ENCODE measurements at places on chromosomes 1 and 21.
A peak's percentile ranks its signal among the peaks of the same experiment; 100 is the strongest.

GRCh38 chr1:33082575-33083108, 1.7 kb downstream of the AZIN2 start:
- DNase-seq = no peak

- no peak for DNase-seq
These were observed 4.2 kb downstream of the OLFML2B start for GRCh38 chr1:162019446-162019845.

DNA sequence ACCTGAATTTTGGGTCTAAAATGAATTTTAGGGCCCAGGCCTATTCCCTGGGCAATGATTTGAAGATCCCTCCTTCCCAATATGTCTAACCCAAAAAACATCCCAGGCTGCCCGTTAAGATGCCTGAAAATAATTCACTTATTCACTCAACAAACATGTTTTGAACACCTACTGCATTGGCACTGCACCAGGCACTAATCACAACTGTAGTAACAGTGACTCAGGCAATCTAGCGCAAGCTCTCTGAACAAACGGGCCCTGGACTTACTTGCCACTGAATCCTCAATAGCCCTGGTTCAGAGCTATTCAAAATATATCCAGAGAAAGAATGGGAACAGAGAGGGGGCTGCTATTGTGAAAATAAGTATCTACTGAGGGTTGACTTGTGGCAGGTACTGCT, 4.2 kb downstream of the CD244 start:
- no peak for DNase-seq

GRCh38 chr1:936348-937264, 12.9 kb downstream of the SAMD11 start:
- no peak for DNase-seq

DNA sequence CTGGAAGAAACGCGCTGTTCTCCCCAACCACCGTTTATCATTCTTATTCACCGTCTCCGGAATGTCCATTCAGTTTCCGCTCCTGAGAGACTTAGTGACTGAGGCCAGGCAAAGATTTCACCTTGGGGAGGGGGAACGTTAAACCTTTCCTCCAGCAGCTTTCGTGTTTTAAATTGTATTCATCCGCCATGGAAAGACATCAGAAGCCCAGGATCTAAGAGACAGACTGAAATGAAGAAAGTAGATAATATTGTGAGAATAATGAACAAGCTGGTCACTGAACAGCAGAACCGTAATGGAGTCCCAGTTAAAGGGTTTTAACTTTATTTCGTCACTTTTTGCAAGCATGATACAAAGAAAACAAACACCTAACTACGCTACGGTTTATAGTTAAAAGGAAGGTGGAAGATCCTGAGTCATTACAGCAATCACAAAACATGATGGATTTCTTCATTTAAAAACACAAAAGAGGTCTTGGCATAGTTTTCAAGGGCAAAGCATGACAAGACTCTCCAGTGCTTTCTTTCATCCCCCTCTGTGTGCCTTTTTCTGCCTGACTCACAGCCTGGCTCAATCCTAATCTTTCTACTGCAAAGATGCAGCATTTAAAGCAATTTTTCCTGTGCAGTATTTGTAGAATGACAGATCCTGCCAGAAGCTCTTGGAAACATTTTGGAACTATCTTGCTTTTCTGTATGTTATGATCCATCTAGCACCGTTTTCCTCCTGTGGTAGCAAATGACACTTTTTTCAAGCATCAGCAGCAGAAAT, 722 bp upstream of the SLC19A2 start:
- DNase-seq = no peak

- DNase-seq = no peak
These were observed 27.2 kb downstream of the TSEN15 start for GRCh38 chr1:184078564-184079249.

DNA sequence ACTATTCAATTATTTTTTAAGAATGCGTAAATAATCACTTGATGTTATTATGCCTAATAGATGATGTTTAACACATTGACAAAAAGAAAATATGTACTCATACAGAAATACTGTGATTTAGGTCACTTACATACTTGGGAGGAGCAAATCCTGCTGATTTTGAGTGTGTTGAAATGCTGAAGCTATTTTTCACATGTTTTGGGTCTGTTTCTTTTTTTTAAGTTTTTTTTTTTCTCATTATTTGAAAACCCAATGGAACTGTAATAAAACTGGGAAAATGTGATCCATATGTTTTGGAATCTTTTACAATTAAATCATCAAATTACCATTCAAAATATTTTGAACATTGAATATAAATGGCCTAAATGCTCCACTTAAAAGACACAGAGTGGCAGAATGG, 366.2 kb upstream of the ADAMTS5 start:
- no peak for DNase-seq

DNA sequence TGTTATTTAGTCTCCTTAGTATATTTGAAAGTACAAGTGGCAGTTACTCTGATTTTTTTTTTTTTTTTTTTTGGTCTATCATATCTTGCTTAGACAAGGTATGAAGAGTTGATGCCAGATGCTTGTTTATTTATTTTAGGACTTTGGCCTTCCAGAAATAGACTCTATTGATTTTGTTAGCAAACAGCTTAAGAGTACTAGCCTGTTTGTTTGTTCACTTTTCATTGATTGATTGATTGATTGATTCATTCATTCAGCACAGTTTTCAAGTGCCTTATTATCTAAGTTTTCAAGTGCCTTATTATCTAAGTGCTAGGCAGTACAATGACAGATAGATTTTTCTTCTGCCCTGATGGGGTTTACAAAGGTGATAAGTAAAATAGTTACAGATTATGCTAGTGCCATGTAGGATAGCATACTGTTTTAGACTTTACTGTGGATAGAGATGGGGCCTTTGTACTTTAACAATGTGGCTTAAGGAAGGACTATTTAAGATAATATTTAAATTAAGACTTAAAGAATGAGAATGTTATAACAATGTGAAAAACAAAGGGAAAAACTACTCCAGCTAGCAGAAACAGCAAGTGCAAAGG, 50.5 kb downstream of the MTF2 start:
- DNase-seq = no peak

- DNase-seq = peak; percentile 13
These were observed 26.2 kb upstream of the SCMH1 start for GRCh38 chr1:41268154-41268770.

GRCh38 chr1:92842082-92843045, 10.5 kb downstream of the RPL5 start:
- DNase-seq = no peak

- no peak for DNase-seq
These were observed 38.1 kb downstream of the TGFBR3 start for GRCh38 chr1:91847851-91848250.

DNA sequence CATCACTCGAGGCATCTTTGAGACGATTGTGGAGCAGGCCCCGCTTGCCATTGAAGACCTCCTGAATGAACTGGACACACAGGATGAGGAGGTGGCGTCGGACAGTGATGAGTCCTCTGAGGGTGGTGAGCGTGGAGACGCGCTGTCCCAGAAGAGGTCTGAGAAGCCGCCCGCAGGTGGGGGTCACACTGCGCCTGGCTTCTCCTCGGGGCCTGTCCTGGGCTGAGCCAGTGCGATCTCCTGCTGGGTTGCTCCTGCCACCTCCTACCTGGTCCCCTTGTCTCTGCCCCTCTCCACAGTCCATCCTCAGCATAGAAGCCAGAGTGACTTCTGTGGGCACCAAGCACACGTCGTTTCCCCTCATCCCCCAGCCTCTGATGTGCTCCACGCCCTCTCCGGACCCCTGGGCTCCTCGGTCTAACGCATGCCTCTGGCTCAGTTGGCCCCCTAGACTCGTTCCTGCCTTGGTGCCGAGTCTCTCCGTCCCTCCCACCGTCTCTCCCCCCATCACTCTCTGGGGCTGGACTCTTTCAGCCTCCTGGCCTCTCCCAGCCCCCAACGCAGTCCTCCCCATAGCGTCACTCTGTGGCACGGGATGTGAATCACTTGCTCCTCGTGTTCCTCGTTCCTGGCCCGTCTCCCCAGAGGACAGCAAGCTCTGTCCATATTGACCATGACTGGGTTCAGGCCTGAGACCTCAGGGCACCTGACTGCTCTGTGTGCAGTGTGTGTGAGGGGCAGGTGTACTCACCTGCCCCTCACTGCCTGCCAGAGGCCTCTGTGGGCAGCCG, 8.7 kb downstream of the RRP1 start:
- DNase-seq = no peak

DNA sequence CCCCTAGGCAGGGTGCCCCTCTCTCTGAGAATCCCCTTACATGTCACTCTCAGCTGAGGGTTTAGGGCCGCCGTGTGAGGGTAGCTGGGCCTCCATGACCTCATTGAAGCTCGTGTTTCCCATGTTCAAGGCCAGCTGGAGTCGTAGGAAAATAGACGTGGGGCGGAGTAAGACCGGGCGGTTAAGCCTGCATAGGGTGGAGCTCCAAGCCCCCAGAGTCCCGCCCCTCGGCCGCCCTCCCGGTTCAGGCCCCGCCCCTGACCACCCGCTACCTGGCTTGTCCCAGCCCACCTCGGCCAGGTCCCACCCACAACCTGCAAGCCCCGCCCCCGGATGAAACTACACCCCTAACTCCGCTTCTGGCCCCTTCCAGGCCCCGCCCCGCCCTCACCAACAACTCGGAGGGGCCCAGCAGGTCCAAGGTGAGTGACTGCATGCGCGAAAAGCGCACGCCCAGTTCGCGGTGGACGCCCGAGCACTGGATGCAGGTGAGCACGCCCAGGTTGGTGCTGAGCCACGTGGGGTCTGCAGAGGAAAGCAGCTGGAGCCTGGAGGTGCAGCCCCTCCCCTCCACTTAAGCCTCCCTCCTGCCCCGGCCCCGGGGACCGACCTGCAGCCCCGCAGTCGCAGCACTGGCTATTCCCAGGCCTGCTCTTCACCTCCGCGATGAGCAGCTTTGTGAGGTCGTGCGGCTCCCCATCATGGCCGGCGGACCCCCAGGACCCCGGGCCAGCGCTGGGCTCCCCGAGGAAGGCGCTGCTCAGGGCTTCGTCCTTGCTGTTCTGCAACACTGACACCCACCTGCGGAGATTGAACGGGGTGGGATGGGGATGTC, 12.2 kb upstream of the TCEA3 start:
- no peak for DNase-seq

- DNase-seq = no peak
These were observed 44.2 kb downstream of the ZC3H11B start for GRCh38 chr1:219568733-219569132.

- DNase-seq = no peak
These were observed 1.9 kb upstream of the MED18 start for GRCh38 chr1:28326984-28327383.

DNA sequence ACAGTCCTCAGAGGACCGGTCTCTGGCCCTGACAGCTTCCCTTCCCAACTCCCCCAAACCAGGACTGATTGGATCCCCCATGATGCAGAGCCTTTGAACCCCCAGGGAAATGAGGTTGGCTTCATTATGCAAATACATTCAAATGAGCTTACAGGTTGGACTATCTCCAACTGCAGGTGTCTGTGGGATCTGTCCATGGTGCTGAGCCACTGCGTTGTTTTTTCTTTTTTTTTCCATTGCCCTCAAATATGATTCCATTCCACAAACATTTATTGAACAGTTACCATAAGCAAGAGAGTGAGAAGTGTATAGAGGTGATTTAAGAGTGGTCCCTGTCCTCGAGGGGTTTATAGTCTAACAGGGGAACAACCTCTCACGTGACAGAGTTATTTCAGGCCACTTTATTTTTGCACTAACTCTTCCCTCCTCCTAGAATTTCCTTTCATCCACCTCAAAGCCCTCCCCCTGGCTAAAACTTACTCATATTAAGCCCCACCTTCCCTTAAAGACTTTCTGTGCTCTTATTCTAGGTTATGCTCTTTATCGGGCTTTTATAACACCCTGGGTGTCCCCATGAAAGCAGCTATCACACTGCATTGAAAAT, 21.9 kb downstream of the DLGAP3 start:
- no peak for DNase-seq

DNA sequence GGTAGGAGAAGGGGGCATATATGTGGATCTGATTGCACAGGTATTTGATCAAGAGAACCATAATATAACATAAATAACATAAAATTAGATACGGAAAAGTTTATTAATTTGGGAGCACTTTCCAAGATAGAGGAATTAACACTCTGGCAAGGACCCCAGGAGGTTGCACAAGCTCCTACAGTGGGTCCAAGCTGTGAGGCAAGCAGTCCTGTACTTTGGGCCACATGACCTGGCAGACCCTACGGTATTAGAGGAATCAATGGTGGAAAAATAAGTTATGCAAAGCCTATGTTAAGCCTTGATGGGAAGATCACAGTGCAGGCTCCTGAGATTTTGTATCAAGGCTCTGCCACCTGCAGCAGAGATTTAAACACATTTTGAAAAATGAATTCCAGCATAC, 220.1 kb downstream of the COL24A1 start:
- DNase-seq = no peak

DNA sequence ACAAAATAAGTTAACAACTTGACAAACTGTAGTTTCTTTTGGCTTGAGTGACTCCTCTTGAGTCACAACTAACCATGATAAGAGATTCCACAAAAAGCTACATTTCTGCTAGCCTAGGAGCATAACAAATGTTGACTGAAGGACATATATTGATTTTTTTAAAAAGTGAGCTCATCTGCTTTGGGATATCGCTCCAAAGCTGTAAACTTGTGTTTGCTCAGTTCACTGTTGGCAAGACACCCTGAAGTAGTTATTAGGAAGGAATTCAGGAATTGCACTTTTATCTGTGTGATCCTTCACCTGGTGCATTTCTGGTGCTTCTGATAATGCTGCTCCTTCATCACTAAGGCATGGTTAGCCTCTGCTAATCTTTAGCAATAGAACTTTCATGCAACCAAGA, 23.7 kb downstream of the RWDD3 start:
- no peak for DNase-seq

- DNase-seq = no peak
These were observed 18.9 kb upstream of the NKAIN1 start for GRCh38 chr1:31258581-31258980.

- DNase-seq = no peak
These were observed 4.6 kb downstream of the GPSM2 start for GRCh38 chr1:108881369-108881768.

DNA sequence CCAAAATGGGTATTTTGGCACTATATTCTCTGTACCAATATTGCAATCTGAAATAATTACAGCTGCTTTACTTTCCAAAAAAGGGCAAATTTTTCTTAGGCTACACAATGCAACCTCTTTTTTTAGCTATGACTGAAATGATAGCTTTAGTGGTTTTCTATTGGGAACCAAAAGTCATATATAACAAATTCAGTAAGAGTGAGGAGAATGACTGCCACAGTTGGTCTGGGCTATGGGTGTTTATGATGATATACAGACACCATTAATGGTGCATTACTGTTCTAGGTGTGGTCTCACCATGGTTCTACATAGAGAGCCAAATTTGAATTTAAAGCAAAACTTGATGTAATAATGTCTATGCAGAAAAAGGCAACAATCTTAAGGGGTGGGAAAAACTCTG, 72.3 kb upstream of the PTBP2 start:
- no peak for DNase-seq

GRCh38 chr1:1256956-1257871, 10.7 kb upstream of the C1QTNF12 start:
- no peak for DNase-seq

DNA sequence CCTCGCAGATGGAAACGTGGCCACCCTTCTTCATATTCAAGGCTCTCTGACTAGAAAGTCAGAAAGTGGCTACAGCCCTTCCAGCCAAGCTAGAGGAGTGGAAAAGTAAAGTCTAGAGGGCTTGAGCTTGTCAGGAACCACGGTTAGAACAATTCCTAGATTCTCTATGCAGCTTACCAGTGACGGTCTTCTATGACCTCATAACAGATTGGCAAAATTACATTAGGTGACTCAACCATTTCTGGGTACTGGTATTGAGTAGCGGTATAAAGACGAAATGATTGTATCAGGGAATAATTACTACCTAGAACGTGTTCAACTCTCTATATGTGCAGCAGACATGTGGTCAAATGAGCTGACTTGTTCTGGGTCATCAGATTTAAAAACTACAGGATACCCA, 155.0 kb upstream of the RUNX1 start:
- DNase-seq = no peak
